ENCODE measurements at places on chromosomes 16 and 17.
A peak's percentile ranks its signal among the peaks of the same experiment; 100 is the strongest.

GRCh38 chr16:13403326-13403725, 501.9 kb downstream of the SHISA9 start:
- no peak for DNase-seq

GRCh38 chr17:11742886-11743285, 144.6 kb downstream of the DNAH9 start:
- no peak for DNase-seq

- no peak for DNase-seq
Measured at GRCh38 chr16:14309001-14309886, 238.1 kb downstream of the MRTFB start.

DNA sequence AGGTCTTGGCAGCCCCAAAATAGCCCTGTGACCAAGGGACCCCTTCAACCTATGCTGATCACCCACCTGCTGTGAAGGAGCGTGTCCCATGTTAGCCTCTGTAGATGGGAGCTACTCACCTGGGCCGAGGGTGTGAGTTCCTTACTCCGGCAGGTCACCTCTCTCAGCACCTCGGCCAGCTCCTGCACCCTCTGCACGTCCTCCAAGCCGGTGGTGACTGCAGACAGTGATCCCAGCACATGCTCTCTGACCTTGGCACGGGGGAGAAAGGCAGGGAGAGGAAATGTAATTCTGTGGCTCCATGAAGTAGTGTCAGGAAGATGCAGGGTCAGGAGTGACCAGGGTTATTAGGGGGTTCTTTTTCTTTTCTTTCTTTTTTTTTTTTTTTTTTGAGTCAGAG, 67.7 kb upstream of the BCO1 start:
- DNase-seq: no peak

- DNase-seq: no peak
Measured at GRCh38 chr17:37512442-37513068, 22.9 kb downstream of the DUSP14 start.

DNA sequence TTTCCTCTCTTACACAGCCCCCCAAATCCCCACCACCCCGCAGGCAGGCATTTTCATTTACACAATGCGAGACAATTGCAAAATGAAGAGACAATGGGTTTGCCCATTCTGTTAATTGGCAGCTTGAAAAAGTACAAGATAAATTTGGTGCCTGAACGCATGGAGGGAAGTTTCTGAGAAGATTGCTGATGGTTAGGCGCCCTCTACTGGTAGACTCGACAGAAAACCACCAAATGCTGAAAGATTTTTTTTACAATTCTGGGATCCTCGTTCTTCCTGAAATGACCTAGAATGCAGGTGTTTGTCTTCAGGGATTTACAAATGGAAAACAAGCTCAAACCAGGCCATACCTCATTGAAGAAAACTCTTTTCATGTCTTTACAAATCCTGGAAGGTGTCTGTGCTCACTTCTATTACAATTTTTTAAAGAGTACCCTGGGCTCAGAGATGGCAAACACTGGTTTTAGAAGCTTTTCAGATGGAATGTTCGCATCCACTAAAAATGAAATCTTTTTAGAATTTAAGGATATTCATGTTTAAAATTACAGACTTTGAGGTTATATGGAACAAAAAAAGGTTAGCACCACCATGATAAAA, 338.5 kb downstream of the PMP22 start:
- peak; percentile 22 for DNase-seq

- no peak for DNase-seq
Measured at GRCh38 chr16:89364606-89365005, 125.8 kb downstream of the ANKRD11 start.

- DNase-seq: no peak
Measured at GRCh38 chr16:85584267-85584666, 28.9 kb upstream of the GSE1 start.

DNA sequence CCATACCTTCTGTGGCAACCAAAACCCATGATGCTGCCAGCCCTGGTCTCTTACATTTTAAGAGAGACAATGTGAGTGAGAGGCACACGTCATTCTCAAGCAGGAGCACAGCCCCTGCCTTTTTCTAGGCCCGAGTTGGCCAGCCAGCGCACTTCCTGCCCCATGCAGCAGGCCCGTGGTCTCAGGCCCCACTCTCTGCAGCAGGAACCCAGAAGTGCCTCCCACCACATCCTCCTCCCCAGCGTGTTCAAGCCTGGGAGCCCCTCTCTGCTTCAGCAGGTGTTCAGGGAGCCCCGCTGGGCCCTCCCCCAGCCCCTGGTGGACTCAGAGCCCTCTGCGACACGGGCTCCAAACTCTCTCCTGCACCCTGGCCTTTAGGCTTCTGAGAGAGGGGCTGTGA, 30.5 kb downstream of the ITGAE start:
- no peak for DNase-seq
